ENCODE measurements at places on chromosomes 13 and 19.
A peak's percentile ranks its signal among the peaks of the same experiment; 100 is the strongest.

DNA sequence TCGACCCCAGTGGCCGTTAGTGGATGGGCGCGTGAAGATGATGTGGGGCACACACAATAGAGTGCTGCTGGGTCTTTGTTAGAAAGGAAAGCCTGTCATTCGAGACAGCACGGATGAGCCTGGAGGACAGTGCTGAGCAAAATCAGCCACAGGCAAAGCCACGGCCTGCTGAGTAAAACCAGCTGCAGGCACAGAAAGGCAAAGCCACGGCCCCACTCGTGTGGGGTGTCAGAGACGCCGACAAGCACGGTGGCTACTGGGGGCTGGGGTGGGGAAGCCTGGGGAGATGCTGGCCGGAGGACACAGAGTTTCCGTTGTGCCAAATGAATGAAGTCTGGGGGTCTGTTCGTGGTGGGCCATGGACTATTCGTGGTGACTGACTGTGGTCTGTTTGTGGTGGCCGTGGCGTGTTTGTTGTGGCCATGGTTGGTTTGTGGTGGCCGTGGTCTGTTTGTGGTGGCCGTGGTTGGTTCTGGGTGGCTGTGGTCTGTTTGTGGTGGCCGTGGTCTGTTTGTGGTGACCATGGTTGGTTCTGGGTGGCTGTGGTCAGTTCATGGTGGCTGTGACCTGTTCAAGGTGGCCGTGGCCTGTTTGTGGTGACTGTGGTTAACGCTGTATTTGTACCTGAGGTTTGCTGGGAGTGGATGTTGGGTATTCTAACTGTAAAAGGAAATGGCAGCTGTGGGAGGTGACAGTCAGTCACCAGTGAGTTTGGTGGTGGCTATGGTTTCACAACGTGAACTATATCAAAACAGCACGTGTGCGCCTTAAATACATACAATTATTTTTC, 36.3 kb downstream of the MCF2L start:
- DNase-seq: no peak

GRCh38 chr13:27536361-27537101, 83.8 kb downstream of the LNX2 start:
- no peak for DNase-seq

GRCh38 chr19:45636902-45637301, 2.3 kb downstream of the EML2 start:
- no peak for DNase-seq

GRCh38 chr13:22877421-22877820, 303.4 kb upstream of the SGCG start:
- no peak for DNase-seq

GRCh38 chr13:43434191-43434590, 352.6 kb downstream of the ENOX1 start:
- DNase-seq: no peak

GRCh38 chr13:88162076-88162702, 491.0 kb downstream of the SLITRK5 start:
- DNase-seq: no peak

DNA sequence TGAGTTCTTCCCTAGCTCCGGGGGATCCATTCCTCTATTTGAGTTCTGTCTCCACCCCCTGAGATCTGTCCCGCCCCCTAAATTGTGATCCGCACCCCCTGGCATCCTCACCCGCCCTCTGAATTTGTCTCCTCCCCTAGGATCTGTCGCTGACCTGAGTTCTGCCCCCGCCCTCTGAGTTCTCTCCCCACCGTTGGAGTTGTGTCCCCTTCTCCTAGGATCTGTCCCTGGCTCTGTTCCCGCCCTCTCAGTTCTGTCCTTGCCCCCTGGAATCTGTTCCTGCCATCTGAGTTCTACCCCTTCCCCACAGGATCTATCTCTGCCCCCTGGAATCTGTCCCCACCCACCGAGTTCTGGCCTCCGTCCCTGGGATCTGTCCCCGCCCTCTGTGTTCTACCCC, 1.0 kb upstream of the SLC17A7 start:
- no peak for DNase-seq

GRCh38 chr19:16024266-16025107, 51.8 kb upstream of the TPM4 start:
- DNase-seq: no peak

DNA sequence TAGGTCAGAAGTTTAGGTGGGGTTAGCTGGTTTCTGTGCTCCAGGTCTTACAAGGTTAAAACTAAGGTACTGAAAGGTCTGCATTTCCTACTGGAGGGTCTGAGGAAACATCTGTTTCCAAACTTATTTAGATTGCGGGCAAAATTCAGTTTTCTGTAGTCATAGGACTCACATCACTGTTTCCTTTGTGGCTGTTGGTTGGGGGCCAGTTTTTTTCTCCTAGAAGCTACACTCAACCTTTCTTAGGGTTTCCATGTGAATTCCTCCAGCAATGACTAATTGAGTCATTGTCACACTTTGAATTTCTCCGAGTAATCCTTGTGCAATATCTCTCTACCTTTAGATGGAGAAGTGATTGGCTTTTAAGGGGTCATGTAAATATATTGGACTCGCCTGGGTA, 773.4 kb upstream of the SLITRK1 start:
- DNase-seq: no peak

GRCh38 chr19:12750851-12751250, 740 bp upstream of the BEST2 start:
- DNase-seq: no peak

GRCh38 chr13:62061751-62062150, 646.1 kb upstream of the PCDH20 start:
- no peak for DNase-seq

DNA sequence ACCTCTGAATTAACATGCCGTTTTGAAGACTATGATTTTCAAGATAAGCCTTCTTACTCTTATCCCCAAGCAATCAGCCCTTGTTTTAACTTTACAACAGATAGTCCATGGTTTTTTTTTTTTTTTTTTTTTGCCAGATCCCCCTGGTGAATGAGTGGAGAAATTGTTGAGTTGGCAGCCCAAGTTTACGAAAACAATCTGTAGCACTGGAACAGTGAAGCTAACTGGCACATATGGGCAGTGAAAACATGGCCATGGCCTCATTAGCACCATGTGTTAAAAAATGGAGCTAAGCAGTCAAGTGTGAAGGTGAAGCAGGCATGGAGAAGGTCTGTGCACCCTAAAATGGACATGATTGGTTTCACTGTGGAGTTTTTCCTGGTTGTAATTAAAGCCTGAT, 812.1 kb upstream of the MIR17HG start:
- no peak for DNase-seq

DNA sequence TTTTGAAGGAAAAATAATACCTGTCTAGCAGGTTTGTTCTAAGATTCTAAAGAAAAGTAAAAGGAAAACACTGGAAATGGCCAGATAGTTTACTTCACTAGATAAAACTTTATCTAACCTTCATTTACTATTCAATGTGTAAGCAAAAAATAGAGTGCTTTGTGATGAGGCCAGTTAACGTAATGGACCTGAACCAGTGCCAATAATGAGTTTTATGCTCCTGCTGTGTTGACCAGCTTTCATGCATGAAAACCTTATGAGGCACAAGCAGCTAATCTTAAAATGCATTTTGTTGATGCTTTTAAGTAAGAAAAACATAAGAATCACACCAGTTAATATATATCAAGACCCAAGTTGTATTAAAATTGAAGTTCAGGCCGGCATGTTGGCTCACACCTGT, 617.2 kb upstream of the GPC6 start:
- DNase-seq: no peak

DNA sequence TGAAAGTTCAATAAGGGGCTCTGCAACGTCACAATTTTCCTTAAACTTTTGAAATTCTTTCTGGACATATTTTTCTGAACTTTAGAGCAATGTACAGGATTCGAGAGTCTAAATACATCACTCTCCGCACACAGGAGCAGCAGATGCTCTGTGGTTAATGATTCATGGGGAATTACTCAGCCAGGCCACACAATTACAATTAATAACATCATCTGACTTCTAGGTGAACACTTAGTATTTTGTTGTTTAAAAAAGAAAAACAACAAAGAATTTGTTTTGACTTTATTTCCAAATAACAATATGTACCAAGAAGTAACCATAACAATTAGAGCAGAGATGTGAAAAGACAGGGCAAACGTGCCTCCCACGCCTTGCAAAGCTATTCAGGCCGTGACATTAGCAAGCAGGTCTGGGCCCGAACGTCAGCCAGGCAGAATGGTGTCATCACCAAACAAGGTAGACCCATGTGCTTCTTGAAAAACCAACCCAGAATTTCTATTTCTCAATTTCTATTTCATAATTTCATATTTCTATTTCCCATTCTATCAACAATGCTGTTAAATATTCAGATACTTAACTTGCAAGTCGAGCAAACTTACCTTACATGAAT, 236.3 kb downstream of the COL4A1 start:
- no peak for DNase-seq

DNA sequence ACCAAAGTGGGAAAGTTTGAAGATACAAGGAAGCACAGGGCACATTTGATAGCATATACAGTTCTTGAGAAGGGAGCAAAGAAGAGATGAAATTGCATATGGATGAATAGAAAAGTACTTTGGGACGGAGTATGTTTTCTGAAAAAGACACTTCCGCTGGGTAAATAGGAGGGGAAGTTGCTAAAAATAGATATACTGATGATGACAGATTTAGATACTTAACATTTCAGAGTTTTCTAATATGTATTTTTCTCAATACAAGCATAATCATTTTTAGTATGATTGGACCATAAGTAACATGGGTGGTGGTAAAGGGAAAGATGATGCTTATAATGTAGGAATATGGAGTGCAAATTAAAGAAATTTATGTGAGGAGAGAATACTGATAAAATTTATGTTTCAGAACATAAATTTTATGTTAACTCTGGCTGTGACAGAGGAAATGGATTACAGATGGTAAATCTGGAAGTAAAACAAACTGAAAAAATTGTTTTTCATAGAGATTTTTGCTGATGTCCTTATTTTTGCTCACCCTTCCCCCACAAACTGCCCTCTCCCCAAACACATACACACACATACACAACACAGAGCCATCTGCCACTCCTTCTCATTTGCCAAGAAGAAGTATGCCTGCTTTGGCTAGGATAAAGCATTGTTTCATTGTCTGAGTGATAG, 583.9 kb upstream of the MIR17HG start:
- DNase-seq: no peak

DNA sequence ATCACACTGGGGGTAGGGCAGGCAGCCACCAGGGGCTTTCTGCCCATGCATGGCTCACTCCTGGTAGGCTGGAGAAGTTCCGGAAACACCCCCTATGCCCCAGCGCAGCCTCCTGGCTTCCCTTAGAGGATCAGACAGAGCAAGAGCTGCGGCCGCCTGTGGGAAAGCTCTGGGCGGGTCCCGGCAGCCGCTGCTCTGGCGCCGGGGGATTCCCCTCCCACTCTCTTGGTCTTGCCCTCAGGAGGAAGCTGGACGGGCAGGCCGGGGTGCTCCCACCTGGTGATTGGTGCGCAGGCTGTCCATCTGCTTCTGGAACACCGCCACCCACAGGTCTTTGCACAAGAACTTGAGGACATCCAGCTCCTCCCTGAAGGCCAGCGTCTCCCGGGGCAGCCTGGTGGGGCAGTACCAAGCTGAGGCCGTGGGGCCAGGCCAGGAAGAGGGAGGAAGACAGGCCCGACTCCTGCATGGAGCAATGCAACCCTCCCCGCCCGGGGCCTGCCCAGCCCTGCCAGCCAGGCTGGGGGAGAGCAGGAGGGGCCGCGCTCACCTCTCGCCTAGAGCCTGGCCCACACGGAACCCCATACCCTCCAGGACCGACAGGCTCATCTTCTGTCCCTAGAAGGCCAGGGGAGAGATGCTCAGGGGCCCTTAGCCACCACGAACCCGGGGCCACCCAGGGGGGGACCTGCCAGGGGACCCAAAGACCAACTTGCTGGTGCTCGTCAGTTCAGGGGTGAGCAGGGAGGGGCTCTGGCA, 4.0 kb upstream of the NKPD1 start:
- DNase-seq: peak; percentile 43

- no peak for DNase-seq
Measured at GRCh38 chr19:10452726-10453618, 32.6 kb downstream of the PDE4A start.

All from stimulated activated CD4-positive, alpha-beta T cell treated with anti-CD3 and anti-CD28 coated beads, Interleukin-4, amount 100 ng/mL, for 4 hours (primary cell).